ENCODE measurements at places on chromosomes 6 and 20.

DNA sequence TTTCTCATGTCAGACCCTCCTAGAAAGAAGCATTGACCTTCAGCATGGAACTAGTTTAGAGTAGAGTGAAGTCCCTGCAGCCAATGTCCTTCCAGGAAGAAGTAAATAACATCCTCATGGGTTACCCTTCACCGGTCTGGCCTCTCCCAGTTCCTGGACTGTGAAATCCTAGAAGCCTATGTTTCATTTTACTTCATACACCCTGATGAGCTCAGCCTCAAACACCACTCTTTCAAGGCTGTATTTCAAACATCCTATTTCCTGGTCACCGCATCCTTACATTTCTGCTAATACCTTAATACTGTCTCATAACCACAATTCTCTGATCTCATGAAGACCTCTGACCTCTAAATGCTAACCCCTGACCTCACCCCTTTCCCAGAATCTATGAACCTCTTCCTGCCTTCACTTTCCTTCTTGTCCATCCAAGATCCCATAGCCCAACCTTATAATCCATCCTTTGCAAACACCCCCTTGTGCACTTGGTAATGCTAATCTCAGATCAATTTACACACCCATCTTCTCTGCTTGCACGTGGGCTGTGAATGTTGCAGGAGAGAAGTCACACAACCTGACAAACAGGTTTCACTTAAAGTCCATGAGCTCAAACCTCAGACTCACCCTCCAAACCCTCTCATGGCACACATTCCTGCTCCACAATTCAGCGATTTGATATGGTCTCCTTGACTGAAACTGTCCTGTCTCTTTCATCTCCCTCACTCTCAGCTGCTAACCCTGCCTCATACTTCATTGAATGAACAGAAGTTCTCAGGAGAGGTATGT, 30.2 kb downstream of the SLC2A10 start:
- no peak for DNase-seq

- DNase-seq: no peak
Observed at GRCh38 chr6:88637761-88638545, 325.5 kb downstream of the RNGTT start.

GRCh38 chr6:11500008-11500407, 37.5 kb upstream of the TMEM170B start:
- no peak for DNase-seq

DNA sequence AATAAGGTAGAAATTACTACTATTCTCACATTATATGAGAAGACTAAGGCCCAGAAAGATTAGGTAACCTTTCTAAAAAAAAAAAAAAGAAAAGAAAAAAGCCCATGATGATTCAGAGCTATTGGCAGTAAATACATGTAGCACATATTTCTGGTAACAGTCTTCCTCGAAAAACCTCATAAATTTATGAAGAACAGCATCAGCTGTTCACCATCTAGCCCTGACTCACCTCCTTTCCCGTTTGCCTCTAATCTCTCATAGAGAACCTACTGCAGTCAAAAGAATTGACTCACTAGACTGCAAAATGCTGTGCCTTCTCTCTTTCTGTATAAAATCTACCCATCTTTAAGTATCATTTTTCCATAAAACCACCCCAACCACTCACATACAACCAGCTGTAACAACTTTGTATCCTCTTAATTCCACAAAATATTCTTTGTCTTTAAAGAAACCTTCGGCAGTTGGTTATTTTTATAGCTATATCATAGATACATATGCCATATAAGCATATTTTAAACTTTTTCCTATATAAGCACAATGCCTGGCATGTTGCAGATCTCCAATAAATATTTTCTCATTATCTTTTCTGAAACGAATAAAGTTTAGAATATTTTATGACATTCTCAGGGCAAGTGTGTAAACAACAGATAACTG, 152.7 kb upstream of the ENPP5 start:
- no peak for DNase-seq

- DNase-seq: no peak
Observed at GRCh38 chr6:105594821-105595220, 191.9 kb upstream of the PREP start.

DNA sequence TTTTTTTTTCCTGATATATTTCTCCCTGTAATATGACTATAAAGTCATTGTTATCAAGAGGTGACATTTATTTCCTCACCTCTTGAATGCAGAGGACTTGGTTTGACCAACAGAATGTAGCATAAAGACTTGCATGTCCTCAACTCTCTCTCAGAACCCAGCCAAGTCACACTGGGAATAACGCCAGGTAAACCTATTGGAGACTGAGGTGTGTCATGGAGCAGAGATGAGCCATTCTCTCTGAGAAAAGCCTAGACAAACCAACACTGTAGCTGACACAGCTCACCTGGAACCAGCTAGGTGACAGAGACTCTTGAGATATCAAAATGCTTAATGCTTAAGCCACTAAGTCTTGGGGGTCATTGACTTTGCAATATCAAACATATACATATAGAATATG, 533.6 kb downstream of the HAO1 start:
- no peak for DNase-seq

- DNase-seq: no peak
Observed at GRCh38 chr6:74891349-74891831, 314.5 kb downstream of the COL12A1 start.

DNA sequence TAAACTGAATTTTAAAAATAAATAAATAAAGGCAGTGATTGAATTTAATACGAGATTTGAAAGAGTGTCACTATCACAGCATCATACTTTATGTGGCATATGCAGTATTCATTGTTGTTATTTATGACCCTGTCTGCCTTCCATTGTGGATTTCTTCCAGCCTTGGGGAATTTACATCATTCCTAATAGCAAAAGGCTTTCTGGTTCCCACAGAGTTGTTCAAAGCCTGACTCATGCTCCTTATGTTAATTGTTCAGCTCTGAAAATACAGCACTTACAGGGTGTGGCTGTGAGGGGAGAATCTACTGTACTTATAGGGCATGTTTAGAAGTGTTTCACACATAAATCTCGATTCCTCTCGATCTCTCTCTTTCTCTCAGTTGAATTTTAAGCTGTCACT, 54.4 kb downstream of the JAG1 start:
- DNase-seq: no peak

GRCh38 chr6:70557998-70558397, 8.7 kb upstream of the SDHAF4 start:
- no peak for DNase-seq

DNA sequence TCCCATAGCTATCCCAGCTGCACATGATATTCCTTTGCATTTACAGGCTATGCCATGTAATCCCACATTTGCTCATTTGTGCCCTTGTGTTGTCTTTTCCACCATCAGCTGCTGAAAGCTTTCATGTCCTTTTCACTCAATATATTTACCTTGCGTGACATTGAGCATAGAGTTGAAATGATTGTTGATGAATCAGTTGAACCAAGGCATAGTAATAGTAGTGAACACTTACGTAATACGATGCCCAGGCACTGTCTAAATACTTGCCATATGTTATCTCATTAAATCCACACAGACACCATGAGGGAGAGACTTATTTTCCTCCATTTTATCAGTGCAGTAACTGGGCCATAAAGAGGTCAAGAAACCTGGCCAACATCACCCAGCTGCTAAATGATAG, 13.1 kb downstream of the RNF8 start:
- no peak for DNase-seq

DNA sequence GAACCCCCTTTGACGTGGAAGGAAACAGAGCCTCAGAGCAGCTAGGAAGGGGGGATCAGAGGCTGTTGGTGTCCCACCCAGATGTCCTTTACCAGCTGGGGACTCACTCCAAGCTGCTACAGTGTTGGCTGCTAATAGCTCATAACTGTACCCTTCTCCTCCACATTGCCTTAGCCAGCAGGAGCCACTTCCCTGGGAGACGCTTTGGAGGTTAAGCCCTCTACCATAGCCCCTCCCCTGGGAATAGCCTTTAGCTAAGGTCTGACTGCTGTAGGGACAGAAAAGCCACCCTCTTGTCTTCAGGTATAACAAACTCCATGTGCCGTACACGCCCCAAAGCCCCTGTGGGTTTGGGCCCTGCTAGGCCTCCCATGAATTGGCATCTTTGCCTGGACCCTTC, 238.6 kb downstream of the LRFN2 start:
- no peak for DNase-seq

- no peak for DNase-seq
Observed at GRCh38 chr20:19866070-19866469, 108.0 kb downstream of the RIN2 start.
